GM18507 (cell line): ENCODE measurements at places on chromosomes 5 and 9.

GRCh38 chr5:30040488-30041118 is 1152.9 kb upstream of the CDH6 start:
- DNase-seq: no peak

DNA sequence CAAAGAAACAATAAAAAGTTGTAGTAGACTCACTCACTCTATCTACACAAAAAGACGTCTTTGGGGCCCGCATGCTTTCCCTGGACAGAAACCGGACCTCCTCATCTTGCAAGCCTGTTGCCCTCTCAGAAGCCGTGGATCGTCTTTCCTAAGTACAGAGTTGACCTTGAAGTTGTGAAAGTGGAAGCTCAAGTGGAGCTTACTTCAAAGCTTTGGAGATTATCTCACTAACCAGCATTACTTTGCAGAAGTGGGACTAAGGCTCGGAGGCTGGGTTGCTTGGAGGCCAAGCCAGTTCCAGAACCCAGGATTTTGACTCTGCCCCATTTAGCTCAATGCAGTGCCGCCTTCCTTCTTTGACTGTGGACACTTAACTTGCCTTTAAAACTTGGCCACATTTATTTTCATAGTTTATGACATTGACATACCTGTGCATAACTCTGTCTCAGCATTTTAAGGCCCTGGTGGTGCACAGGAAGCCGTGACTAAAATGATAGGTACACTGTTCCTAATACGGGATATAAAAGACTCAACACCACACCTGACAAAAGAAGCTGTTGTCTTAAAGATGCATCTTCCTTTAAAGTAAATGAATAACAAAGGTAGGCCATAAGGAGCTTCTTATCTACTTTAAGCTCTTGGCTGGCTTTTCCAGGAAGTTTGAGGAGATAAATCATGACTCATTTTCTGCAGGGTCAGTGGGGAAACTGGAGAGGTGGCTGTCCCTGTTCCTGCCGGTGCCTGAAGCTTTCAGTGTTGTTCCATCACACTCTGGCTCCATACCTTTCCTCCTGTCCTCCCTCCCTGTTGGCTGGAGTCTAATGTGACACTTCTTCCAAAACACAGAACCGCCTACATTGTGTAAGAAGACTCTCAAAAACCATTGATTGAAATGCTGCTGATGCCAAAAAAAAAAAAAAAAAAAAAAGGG is 10.7 kb downstream of the SLC25A25 start:
- no peak for DNase-seq

DNA sequence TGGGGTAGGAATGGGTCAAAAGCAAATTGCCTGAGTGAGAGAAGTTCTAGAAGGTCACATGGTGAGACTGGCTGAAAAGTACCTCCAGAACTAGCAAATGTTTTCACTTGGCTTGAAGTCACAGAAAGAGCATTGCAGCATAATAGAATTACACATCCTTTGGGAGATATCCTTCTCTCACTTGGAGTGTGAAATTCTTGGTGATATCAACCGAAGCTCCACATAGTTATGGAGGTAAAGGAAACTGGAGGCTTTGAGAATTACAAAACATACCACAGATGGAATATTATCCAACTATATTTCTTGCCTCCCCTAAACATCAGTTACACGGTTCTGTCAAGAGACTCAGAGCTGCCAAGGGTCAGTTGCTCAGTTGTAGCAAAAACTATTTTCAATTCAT is 182.4 kb downstream of the SEMA5A start:
- no peak for DNase-seq

- DNase-seq: no peak
Measured at GRCh38 chr9:83701769-83702168, 6.0 kb downstream of the UBQLN1 start.

- DNase-seq: no peak
Measured at GRCh38 chr9:95078939-95079338, 238.6 kb downstream of the FANCC start.

GRCh38 chr5:95913663-95914062 is 48.0 kb downstream of the ELL2 start:
- DNase-seq: no peak

GRCh38 chr9:2027543-2028160 is 12.5 kb downstream of the SMARCA2 start:
- no peak for DNase-seq

GRCh38 chr9:95876595-95876994 is 1.1 kb downstream of the ERCC6L2 start:
- no peak for DNase-seq

DNA sequence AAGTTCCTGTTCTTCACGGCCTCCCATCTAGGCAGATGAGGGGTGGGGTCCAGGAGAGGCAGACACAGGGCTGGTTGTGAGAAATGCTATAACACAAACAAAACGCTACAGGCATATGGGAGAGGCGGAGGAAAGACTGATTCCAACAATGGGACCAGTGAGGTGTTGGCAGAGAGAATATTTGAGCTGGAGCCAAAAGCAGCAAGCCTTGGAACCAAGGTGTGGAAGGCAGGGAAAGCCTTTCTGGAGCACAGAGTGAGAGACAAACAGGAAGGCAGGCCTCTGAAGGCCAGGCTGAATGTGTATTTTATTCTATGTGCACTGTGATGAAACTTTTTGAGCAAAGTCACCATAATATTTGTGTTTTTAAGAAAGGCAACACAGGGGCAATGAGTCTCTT is 2.9 kb downstream of the ATPSCKMT start:
- DNase-seq: no peak

GRCh38 chr9:95506678-95507463 is 9.9 kb downstream of the PTCH1 start:
- DNase-seq: no peak

- no peak for DNase-seq
Measured at GRCh38 chr9:38412751-38413150, 11.5 kb downstream of the IGFBPL1 start.

- DNase-seq: no peak
Measured at GRCh38 chr5:128574041-128574440, 36.0 kb upstream of the FBN2 start.

GRCh38 chr9:77194423-77194822 is 17.1 kb downstream of the VPS13A start:
- no peak for DNase-seq

DNA sequence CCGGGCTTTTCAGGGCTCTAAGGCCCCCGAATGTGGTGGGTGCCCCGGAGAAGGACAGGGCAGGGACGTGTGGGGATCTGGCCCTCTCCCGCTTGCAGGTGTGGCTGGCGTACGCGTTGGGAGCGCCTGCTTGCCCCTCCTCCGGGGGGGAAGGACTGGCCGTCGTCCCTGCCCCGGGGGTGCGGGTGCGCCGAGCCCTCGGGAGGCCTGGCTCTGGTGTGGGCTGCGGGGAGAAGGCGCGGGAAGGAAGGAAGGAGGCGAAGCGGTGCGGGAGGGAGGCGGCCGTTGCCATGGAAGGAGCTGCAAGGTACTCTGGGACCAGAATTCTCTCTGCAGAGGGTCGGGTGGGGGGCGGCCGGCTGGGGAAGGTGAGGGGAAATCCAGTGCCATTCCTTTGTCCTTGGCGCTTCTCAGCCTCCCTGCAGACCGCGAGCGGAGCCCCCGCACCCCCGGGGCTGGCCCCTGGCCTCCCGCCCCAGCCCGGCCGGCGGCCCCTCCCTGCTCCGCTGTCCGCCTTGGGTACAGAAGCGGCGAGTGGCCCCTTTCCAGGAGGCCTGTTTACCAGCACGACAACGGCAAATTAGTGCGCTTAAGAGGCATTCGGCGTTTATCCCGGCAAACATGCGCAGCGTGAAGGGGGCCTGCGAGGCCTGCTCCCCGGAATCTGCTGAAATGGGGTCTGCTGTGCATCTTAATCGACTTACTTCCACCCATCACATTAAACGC is 67.1 kb upstream of the UNC5A start:
- no peak for DNase-seq

DNA sequence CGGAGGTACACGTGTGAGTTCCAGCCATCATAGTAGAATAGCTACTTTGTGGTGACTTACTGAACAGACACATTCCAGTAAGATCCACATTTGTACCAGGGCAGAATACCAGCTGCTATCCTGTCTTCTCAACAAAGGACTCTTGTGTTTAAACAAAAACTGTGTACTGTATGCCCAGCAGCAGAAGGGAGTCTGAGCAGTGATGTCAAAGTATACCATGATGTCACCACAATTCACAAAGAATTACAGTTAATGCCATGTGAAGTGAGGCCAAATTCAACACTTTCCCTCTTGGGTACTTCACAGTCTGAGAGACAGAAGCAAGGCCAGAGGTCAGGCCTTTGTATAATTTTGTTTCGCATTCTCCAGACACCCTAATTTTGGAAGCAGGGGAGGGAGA is 137.0 kb downstream of the ADAMTSL1 start:
- DNase-seq: no peak

DNA sequence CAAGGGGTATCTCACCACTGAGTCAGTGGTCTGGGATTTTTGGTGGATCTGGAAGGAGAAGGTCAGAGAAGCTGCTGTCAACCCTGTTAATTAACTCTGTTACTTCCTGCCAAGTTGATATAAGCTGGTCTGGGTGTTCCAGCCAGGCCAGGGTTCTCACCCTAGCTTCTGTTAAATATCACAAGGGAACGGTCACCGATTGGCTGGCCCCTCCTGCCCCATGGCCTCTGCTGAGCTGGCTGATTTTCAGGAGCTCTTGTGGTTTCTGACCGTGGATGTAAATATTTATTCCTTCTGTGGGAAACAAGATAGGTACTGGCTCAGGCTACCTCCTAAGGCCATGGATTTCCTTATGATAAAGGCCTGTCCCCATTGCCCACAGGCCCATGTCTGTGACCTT is 1.0 kb downstream of the ADAMTS13 start:
- DNase-seq: no peak

DNA sequence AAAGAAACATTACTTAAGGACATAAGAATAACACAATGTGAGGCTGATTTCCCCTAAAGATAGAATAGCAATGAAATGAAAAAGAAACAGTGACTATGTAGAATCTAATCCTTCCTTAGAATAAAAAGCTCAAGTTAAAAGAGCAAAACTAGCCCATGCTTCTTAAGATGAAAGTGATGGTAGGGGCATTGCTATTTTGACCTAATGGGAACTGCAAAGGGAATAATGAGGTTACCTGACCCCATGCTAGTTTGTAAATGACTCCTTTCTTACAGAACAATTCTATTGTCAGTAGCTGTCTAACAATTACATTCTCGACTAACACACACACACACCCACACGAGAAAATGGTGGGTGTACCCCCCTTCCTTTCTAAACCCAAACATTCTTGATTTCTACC is 575.8 kb downstream of the CSNK1G3 start:
- DNase-seq: no peak

DNA sequence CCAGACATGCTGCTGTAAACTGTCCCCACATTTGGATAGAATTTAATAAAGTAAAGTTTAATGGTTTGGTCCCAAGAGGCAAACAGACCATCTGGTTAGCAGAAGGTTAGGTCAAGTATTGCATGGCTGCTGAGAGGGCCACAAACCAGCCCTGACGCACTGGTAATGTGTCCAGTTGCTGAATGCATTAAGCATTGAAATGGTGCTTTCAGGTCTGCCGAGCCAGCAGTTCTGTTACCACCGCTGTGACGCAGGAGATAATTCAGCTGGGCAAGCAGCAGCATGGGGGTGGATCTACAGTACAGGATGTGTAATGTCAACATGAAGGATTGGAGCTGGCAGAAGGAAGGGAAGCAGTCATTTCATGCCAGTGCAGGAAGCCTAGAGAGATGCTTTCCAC is 16.0 kb downstream of the ZNF462 start:
- no peak for DNase-seq

GRCh38 chr9:15485836-15486666 is 24.7 kb downstream of the PSIP1 start:
- no peak for DNase-seq

DNA sequence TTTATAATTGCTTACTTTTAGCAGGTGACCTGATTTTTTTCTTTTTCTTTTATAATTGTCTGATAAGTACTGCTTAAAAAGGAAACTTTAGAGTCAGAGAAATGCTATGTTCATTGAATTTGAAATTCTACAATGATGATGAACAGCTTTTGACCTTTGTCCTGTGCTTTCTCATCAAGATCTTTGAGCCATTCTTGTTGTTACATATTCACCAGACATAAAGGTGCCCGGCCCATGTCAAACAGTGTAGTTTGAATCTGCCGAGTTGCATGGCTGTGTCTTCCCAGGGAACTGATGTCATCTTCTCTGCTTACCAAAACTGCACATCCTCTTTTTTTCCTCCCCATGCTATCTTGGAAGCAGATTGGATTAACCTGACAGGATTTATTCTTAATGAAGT is 163.6 kb downstream of the LRRC70 start:
- DNase-seq: no peak

DNA sequence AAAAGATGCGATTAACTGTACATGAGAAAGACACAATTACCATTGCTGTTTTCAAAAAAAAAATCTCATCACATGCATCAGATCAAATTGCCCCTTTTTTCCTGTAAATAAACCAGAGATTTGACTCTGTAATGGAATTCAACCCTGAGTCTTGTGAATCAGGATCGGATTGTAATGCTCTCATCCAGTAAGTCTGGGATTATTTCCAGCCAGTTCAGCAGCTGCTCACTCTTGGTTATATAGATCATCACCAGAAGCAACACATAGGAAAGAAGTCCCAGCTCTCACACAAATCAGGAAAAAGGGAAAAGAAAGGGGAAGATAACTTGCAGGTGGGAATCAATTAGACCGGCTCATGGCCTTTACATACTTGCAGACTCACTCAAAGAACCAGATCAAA is 97.8 kb upstream of the SPOCK1 start:
- no peak for DNase-seq

- DNase-seq: no peak
Measured at GRCh38 chr9:136048560-136049411, 46.3 kb downstream of the NACC2 start.

GRCh38 chr5:142441616-142442015 is 116.8 kb upstream of the SPRY4 start:
- DNase-seq: no peak

DNA sequence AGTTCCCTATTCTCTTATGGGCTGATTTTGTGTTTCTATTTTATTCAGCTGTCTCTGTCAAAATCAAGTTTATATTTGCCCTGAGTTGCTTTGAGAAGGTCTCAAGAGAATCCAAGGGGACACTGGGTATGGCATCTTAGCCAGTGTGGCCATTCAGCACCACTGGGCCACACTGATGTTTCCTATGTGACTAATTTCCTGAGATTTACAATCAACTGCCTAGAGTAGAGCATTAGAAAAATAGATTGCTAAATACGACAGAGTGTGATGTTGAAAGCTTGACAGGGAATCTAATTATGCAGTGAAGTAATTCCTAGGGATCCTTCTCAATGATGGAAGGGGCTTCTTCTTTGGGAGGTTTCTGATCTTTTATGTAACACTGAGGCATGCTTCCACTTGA is 141.7 kb downstream of the SV2C start:
- DNase-seq: no peak

DNA sequence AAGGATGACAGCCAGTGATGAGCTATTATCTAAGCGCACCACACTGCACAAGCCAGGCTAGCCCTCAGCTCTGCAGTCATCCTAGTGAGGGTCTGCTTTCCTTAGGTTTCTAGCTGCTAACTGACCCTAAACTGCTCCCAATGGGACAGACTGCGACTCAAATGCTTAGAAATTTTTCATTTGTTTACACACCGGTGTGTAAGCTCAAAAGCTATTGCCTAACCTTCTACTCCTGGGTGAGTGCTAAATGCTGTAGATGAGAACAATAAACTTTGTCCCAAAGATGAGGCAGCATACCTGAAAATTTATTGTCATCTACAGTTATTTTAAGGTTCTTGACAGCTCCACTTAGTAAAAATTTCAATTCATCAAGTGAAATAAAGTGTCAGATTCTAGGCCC is 311.4 kb downstream of the TMEM167A start:
- no peak for DNase-seq

- DNase-seq: no peak
Measured at GRCh38 chr9:15420796-15421195, 1.9 kb upstream of the SNAPC3 start.

- DNase-seq: no peak
Measured at GRCh38 chr9:130963337-130963908, 24.4 kb upstream of the FIBCD1 start.
